Stimulated activated CD4-positive, alpha-beta T cell treated with anti-CD3 and anti-CD28 coated beads, Interleukin-4, amount 100 ng/mL, for 24 hours (primary cell): ENCODE measurements at places on chromosomes 3 and 15.

DNA sequence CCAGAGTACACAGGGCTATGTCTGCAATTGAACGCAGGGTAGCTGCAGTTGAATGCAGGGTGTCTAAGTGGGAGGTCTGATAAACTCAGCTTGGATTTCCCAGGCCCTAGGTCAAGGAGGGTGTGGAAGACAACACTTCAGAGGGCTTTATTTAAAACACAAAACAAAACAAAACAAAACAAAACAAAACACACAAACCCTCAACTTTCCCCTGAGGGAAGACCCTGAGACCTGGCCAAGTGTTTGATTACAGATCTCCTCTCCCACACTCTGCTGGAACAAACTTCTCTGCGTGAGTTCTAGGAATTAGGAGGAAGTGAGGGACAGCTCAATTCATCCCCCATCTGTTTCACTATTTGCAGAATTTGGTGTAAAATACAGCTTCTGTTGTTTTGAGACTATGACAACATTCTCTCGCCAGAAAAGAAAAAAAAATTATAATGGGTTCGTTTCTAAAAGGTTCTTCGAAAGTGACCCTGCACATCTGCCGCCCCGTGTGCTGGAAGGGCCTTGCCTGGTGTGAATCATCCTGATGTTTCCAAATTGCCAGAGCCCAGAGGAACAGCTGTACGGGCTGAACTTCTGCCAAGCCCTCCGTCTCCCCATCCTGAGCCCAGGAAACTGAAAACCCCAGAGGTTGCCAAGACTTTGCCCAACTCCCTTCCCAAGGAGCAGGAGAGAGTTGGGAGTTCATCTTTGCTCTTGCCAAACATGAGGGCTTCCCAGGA lies 73.3 kb upstream of the RAD18 start:
- DNase-seq = no peak

DNA sequence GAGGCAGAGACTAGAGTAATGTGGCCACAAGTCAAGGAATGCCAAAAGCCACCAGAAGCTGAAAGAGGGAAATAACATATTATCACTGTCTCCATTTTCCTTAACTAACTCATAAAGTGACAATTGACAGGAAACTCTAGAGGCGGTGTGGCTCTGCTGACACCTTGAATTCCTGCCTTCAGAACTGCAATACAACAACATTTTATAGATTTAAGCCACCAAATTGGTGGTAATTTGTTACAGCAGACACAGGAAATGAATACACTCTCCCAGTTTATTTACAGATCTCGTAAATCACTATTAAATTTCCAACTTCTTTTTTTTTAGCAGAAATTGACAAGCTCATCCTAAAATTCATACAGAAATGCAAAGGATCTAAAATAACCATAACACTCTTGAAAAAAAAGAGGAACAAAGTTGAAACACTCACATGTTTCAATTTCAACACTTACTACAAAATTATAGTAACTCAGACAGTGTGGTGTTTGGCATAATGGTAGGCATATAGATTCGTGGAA lies 449.9 kb downstream of the OTOL1 start:
- no peak for DNase-seq

GRCh38 chr3:10926256-10926810 lies 66.2 kb upstream of the SLC6A1 start:
- DNase-seq = no peak

DNA sequence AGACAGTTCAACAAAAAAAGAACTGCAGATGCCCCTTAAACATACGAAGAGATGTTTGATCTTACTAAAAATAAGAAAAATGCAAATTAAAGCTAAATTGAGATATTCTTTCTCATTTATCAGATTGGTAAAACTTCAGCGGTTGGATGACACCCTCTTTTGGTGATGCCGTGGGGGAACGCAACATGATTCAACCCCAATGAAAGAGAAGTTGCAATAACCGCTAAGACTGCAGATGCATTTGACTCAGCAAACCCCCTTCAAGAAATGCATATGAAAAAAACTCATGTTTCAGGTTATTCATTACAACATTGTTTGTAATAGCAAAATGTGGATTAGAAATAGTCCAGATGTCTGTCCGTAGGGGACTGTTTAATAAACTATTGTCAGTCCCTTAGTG lies 3.6 kb downstream of the KLHL6 start:
- peak; percentile 65 for DNase-seq

DNA sequence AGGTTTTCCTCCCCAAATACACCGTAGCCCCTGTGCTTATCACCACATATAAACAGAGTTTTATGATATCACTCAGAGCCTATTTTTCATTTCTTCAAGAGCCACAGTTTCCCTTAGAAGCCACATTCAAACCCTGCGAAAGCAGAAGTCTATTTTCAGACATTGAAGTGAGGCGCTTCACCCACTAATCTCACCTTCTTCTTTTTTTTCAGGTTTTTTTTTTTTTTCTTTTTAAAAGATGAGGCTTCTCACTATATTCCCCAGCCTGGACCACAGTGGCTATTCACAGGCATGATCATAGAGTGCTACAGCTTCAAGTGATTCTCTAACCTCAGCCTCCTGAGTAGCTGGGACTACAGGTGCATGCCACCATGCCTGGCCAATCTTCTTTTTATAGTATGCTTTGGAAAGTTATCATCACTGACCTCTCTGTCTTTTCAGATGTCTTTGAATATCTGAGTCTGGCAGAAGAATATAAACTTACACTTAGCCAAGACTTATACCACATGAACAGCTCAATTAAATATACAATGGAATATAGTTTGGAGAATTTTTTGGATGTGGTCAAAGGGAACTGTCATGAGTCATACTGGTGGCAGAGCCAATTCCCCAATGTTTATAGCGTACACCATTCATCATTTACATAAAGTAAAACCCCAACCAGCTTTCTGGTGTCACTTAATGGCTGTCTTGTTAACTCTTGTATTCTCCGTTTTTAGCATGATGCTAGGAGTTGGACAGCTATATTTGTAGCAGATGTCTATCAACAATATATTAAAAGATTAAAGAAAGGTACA lies 59.7 kb upstream of the CCDC50 start:
- DNase-seq = no peak

DNA sequence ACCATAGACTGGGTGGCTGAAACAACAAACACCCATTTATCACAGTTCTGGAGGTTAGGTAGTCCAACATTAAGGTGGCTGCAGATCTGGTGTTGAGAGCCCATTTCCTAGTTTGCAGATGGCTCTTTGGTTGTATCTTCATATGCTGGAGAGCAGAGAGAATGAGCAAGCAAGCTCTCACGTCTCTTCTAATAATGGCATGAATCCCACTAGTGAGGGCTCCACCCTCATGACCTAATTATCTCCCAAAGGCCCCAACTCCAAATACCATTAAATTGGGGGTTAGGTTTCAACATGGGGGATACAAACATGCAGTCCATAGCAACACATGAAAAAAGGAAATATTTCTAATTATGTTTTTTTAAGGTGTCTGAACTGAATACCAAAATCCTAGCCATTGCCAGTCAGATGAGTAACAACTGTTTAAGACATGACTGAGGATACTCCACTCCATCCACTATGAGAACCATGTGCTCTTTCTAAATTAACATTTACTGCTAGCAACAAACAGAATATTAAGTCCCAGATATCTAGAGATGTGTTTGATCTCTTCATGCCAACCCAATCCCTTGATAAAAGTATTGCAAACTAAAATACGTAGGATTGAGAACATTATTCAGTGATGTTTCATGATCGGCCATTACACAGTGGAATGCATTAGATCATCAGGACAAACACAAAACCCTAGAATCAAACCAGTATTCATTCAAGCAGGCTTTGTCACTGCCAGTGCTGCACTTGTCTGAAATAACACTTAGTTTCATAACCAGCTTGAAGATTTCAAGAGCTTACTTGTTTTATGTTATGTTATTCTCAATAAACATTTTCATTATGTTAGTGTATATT lies 340.3 kb downstream of the SLC9A9 start:
- no peak for DNase-seq

DNA sequence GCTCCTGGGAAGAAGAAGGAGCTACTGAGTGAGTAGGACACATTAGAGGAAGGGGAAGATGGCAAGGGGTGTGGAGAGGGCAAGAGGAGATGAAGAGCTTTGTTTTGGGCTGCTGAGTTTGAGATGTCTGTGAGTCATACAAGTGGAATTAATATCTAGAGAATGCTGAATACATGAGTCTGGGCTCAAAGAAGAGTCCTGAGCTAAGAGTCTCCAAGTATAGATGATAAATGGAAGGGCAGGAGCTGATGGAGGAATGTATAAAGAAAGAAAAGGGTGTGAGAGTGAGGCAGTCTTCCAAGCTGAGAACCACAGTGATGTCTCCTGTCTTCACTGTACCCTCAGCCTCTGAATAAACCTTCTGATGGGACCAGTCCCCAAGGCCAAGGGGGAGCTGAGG lies 205.5 kb upstream of the MRPL3 start:
- DNase-seq = no peak

GRCh38 chr15:38019066-38019465 lies 84.6 kb downstream of the TMCO5A start:
- no peak for DNase-seq
